Fibroblast of villous mesenchyme (primary cell): ENCODE measurements at places on chromosomes 16 and 17. TPM values are rescaled to one million over a fixed set of nuclear protein-coding genes. Genes with fewer than 3 reads are reported as not detected.

The SLC6A2 gene
- not detected in 2 replicates for total RNA-seq

GRCh38 chr17:64984851-64985521 lies 65.7 kb upstream of the LRRC37A3 start:
- DNase-seq: peak; percentile 85

- peak; percentile 97 for DNase-seq
Measured at GRCh38 chr16:73126525-73126853, 78.6 kb upstream of the ZFHX3 start.

GRCh38 chr17:49964769-49965523 lies 4.0 kb upstream of the DLX4 start:
- no peak for DNase-seq

- peak; percentile 25 for DNase-seq
Measured at GRCh38 chr17:17963694-17964436, 8.3 kb downstream of the TOM1L2 start.

- DNase-seq: no peak
Measured at GRCh38 chr16:30967795-30968194, 10.2 kb downstream of the SETD1A start.

GRCh38 chr16:56628486-56629350 lies 3.1 kb downstream of the MT1E start:
- DNase-seq: no peak

The SOX8 gene
- under 0.01 TPM in 1 of 2 replicates, not detected in the other for total RNA-seq

The SRCIN1 gene
- total RNA-seq: not detected in 2 replicates

The HOXB5 gene
- total RNA-seq: 0.32 and 0.43 TPM in 2 replicates

GRCh38 chr17:39769974-39770587 lies 32.3 kb downstream of the GRB7 start:
- peak; percentile 65 for DNase-seq

DNA sequence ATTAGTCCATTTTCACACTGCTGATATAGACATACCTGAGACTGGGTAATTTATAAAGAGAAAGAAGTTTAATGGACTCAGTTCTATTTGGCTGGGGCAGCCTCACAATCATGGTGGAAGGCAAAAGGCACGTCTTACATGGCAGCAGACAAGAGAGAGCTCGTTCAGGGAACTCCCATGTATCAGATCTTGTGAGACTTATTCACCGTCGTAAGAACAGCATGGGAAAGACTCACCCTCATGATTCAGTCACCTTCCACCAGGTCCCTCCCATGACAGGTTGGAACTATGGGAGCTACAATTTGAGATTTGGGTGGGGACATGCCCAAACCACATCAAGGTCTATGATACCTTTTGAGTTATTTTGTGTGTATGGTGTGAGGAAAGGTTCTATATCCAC lies 66.9 kb downstream of the METRNL start:
- no peak for DNase-seq

The NLRC3 gene
- not detected in 2 replicates for total RNA-seq

- peak; percentile 3 for DNase-seq
Measured at GRCh38 chr16:10308305-10309193, 77.3 kb upstream of the ATF7IP2 start.

The RHBDF1 gene
- total RNA-seq: 32.8 and 37.4 TPM in 2 replicates

- DNase-seq: no peak
Measured at GRCh38 chr17:8954339-8954738, 11.2 kb downstream of the PIK3R5 start.

The HAP1 gene
- total RNA-seq: under 0.01 TPM in 2 replicates

GRCh38 chr17:20043021-20043420 lies 33.9 kb downstream of the SPECC1 start:
- DNase-seq: no peak

The PROCA1 gene
- under 0.01 and 1.6 TPM in 2 replicates for total RNA-seq

The KRT14 gene
- not detected in 2 replicates for total RNA-seq
